ENCODE measurements at places on chromosomes 16 and 17.

DNA sequence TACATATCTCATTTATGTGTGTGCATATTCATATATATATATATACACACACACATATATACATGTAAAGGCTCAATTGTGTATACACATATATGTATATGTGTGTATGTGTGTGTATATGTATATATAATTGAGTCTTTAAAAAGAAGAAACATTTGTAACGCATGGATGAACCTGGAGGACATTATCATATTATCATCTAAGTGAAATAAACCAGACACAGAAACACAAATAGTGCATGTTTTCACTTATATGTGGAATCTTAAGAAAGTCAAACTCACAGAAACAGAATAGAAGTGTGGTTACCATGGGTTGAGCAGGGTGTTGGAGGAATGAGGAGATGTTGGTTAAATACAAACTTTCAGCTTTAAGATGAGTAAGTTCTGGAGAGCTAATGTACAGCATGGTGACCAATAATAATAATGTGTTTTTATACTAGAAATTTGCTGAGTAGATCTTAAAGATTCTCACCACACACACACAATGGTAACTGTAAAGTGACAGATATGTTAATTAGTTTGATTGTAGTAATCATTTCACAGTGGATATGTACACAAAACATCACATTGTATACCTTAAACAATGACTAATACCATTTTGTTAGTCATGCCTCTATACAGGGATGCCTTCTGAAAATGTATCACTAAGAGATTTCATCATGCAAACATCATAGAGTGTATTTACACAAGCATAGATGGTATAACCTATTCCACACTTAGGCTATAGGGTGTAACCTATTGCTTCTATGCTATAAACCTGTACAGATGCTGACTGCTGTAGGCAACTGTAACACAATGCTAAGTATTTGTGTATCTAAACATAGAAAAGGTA, 132.6 kb upstream of the CACNG5 start:
- DNase-seq: no peak

GRCh38 chr17:71192039-71192555, 928.7 kb upstream of the SOX9 start:
- no peak for DNase-seq

GRCh38 chr17:56119191-56119590, 34.1 kb upstream of the ANKFN1 start:
- no peak for DNase-seq

DNA sequence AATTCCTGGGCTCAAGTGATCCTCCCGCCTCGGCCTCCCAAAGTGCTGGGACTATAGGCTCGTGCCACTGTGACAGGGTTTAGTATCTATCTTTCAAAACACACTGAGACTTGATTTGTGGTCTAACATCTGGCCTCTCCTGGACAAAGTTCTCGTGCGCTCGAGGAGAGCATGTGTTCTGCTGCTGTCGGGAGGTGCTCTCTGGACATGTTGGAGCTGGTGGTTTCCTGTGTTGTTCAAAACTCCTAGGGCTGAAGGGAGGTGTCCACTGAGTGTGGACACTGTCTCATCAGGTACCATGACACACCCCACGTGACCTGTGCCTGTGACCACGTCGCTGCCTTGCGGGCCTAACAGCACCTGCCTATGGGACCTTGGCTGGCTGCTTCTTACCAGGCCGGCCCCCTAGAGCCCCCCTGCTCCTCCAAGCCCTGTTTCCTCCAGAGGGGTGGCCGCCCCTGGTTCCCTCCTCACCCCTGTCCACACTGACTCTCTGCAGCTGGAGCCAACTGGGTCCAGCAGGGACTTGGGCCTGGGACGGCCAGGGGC, 5.6 kb downstream of the RFNG start:
- DNase-seq: no peak

DNA sequence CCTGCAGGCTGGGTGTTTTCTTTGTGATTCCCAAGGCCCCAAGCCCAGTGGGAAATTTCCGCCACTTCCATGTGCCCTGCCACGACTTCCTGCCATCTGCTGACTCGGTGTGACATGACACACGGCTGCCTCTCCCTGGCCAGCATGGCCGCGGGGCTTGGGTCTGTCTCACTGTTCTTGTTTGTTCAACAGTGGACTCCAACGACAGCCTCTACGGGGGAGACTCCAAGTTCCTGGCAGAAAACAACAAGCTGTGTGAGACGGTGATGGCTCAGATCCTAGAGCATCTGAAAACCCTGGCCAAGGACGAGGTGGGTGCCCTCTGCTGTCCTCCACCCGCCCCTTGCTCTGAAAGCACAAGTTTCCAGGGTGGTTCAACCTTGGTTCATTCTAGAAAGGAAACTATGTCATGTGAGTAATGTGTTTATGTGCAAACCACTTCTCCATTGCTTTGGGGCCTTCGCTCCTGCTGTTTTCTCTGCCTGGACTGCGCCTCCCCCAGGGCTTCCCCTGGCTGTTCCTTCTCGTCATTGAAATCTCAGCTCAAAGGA, 26.8 kb downstream of the KNOP1 start:
- DNase-seq: no peak

- no peak for DNase-seq
Observed at GRCh38 chr16:20141956-20142355, 68.3 kb upstream of the GPR139 start.

GRCh38 chr16:55438281-55438680, 40.7 kb upstream of the MMP2 start:
- DNase-seq: no peak

DNA sequence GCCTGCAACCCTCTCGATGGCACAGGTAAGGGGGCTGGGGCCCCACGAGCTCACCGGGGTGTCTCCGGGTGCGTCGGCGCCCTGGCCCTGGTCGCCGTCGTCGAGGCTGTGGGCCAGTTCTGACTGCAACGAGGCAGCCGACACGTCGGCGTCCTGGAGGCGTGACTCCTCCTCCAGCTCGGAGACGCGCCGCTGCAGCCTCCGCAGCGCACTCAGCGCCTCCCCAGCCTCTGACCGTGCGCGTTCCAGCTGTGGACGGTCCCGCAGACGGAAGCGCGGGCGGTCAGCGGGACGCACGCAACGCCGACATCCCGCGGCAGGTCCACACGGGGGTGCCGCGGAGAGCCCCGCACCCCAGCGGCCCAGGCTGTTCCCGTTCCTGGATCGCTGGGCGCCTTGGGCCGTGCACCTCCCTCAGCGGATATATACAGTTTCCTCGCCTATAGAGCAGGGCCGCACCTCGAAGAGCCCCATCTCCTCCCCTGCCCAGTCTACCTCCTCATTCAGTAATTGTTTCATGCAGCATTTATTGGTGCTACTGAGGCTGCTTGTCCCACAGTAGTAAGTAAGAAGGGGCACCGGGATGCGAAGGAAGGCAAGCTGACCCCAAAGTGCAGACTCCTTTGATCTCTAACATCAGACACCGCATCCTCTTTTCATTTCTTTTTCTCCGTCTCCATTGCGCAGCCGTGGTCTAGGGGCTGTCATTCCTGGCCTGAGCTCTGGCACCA, 5.8 kb downstream of the THOC6 start:
- no peak for DNase-seq

DNA sequence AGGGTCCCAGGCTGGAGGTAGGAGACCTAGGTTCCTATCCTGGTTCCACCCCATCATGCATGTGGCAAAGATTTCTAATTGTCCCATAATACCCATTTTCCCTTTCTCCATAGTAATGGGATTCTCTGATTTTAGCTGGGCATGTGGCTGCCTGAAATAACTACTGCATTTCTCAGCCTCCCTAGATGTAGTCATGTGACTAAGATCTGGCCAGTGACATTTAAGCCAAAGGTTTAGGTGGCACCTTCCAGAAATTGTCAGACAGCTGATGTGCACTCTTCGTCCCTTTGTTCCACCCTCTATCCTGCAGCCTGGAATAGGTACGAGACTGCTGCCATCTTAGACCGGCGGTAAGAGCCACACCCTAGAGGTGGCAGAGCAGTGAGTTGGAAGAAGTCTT, 8.2 kb downstream of the NXPH3 start:
- no peak for DNase-seq

DNA sequence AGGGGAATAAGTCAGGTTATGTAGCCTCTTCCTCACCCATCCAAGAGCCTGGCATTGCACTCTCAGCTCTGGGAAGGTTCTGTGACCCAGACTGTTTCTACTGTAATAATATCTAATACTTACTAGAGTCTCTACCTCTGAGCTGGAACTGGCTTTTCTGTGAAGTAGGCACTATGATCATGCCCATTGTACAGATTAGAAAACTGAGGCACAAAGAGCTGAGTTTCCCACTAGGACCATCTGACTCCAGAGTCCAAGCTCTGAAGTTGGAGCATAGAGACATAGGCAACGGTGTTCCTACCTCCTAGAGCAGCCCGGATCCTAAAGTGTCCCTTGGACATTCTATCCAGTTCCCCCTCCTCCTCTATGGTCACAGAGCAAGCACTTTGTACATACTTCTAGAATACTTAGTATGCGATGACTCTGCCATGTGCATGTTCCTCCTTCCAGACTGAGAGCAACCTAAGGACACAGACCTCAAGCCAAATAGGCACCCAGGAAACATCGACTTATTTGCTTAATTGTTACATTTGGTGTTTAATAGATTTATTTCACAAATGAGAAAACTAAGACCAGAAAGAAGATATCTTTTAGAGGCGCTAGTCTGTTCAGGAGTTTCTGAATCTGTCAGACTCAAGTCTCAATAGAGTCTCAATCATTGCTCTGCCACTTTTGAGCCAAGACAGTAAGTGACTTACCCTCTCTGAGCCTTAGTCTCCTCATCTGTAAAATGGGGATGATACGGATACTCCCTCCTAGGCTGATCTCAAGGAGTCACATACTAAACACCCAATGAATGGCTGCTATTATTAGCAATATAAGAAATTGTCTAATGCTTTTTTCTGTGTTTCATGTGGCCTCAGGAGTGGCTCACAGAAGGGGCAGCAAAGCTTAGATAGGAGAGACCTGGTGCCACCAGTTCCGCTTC, 3.6 kb downstream of the CLEC19A start:
- DNase-seq: no peak

- DNase-seq: no peak
Observed at GRCh38 chr17:80219763-80220053, 425 bp downstream of the SGSH start.

DNA sequence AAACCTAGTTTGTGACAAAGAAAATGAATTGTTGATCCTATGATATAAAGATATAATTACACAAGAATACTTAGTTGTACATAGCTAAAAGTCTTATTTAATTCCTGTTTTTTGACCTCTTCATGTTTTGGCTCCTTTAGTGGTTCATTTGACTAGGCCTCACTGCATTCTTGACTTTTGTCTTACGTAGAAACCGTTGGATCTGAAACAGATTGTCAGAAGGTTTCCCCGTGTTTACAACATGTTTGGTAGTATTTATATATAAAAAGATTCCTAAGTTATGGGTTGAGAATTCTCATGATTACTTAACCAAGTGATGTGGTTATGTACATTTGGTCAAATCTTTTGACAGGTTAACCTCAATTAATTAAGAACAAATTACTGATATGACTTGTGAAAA, 162.8 kb downstream of the BCAS3 start:
- DNase-seq: no peak

- no peak for DNase-seq
Observed at GRCh38 chr16:90077757-90078578, 837 bp upstream of the PRDM7 start.

DNA sequence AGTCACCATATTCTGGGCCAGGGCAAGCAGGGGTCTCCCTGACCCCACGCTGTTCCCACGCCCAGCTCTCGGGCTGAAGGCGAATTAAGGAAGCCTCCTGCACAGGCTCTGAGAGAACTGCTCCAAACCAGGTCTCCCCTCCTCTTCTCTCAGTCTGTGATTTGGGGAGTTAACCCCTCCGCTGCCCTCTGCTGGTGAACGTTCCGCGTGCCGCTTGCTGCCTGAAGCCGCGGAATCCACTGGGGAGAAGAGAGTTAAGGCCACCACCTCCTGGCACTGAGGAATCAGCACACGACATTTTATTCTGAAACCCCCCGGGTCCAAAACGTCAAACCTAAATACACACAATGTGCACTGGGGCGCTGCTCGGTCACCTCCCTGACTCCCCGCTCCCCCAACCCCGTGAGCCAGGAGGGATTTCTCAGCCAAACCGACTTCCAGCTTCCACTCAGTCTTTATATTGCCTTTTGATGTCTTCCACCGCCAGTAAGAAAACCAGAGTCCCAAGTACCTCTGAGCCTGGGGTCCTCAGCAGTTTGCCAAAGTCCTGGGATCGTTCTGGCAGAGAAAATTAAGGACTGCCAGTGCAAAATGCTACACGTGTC, 54.4 kb upstream of the RCVRN start:
- no peak for DNase-seq

DNA sequence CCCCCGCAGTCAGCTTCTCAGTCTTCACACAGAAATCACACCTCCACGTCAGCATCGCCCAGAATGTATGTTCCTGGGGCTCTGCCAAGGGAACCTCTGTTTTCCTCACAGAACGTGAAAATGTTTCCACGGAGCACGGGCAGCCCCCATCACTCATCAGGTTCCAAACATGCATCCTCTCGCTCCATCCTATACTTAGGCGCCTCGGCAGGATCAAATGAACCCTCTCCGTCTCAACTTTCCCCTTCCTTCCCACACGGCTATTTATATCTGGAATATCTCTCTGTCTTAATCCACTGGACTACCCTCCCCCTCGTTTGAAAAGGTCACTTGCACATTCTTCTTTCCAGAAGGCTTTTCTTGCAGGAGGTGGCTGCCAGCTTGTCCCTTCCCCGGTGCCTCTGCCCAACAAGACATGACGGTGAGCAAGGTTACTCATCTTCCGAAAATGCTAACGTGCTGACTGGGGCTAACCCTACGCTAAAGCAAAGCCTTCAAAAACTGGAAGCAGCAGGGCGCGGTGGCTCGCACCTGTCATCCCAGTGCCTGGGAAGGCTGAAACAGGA, 21.6 kb downstream of the NXN start:
- no peak for DNase-seq

- DNase-seq: no peak
Observed at GRCh38 chr16:29156511-29156910, 171.7 kb downstream of the LAT start.

- no peak for DNase-seq
Observed at GRCh38 chr16:74577882-74578366, 29.0 kb downstream of the GLG1 start.

- DNase-seq: no peak
Observed at GRCh38 chr17:21029036-21029435, 13.8 kb downstream of the USP22 start.

- DNase-seq: no peak
Observed at GRCh38 chr17:73427198-73427597, 115.4 kb upstream of the CDC42EP4 start.

GRCh38 chr17:54270499-54270898, 447.8 kb downstream of the KIF2B start:
- DNase-seq: no peak
